Activated T-cell treated with anti-CD3 and anti-CD28 coated beads for 4 hours (primary cell): ENCODE measurements at places on chromosomes 13 and 19.

- no peak for DNase-seq
These were observed 38.1 kb downstream of the UCHL3 start for GRCh38 chr13:75587679-75588078.

DNA sequence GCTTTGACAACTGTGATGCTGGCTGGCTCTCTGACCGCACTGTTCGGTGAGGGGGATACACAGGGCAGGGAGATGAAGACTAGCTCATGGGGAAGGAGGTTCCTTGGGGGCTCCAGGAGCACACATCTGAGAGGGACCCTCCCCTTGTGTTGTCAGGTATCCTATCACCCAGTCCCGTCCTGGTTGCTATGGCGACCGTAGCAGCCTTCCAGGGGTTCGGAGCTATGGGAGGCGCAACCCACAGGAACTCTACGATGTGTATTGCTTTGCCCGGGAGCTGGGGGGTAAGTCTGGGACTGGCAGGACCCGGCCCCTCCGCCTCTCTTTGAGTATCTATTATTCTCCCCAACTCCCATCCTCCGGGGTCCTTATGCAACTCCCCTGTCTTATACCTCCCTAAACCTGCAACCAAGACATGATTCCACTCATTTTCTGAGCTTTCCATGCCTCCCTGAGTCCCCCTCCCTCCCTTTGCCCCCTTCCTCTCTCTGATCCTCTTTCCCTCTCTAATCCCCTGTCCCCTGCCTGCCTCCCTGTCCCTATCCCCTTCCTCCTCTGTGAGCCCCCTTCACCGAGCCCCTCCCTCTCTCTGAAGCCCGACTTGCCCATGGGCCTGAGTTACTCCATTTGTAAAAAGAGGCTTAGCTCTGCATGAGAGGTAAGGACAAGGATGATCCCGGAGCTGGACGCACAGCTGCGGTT is 12.5 kb downstream of the NCAN start:
- no peak for DNase-seq

DNA sequence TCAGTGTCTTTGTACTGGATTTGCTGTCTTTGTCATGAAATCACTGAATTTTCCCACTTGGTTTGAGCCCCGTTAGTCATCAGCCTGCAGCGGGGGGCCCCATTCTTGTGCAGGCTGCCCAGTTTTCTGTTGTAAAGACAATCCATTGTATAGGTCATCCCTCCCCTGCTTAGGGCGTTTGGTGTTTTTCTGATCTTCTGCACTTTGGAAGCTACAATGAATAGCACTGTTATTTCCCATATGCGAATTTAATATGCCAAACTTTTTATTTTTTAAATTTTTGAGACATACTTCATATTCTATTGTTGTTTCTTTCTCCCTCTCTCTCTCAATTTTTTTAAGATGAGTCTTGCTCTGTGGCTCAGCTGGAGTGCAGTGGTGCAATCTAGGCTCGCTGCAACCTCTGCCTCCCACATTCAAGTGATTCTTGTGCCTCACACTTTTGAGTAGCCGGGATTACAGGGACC is 9.0 kb downstream of the SLC27A1 start:
- no peak for DNase-seq

GRCh38 chr13:49986471-49986870 is 10.4 kb upstream of the TRIM13 start:
- DNase-seq = no peak

GRCh38 chr19:11101057-11101456 is 11.8 kb downstream of the LDLR start:
- DNase-seq = no peak

DNA sequence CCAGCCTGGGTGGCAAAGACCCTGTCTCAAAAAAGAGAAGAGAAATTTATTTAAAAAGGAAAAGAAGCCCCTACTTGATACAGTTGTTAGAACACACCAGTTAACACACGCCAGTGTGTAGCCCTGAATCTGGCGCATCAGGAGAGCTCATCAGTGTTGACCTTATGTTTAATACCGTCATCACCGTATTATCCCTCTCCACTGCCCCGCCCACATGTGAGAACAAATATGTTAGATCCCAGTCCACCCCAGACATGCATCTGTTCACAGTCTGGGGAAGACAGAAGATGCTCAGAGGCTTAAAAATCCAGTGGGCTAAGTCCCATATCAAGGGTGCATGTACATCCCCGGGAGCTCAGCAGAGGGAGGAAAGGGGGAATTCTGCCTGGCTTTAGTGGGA is 155.2 kb downstream of the DPF1 start:
- DNase-seq = no peak

DNA sequence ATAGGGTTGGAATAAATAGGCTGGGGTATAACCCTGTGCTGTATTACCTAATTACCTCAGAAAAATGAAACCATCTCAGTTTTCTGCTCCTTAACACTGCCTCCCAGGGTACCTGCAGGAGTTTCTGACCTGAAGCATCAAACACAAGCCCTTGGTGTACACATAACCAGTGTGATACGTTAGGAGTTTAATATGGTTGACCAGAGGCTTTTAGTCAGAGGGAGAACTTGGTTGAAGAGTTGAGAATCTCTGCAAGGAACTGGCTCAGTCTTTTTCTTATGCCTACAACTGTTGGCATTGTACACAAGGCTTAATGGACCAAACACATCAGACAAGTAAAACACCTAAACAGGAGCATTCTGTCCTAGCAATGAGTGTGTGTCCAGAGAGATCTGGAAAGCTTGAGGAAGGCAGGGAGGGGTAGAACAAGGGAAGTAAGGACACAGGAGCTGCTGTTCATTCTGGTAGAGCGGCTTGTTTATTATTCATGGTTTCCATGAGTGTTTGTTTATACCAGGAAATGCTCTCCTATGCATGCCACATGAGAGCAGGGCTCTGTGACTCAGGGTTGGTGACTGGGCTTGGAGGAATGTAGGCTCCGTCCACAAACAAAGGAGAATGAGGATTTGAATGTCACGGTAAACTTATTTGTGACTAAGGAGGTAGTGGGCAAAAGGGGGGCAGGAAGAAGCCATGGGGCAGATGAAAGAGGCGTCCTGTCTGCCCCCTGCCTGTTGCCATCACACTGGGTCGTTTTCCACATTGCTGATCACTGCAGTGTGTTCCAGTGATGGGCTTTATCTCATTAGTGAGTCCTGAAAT is 11.9 kb upstream of the SPATA13 start:
- DNase-seq = no peak
